ENCODE measurements at places on chromosomes 5 and 9.

DNA sequence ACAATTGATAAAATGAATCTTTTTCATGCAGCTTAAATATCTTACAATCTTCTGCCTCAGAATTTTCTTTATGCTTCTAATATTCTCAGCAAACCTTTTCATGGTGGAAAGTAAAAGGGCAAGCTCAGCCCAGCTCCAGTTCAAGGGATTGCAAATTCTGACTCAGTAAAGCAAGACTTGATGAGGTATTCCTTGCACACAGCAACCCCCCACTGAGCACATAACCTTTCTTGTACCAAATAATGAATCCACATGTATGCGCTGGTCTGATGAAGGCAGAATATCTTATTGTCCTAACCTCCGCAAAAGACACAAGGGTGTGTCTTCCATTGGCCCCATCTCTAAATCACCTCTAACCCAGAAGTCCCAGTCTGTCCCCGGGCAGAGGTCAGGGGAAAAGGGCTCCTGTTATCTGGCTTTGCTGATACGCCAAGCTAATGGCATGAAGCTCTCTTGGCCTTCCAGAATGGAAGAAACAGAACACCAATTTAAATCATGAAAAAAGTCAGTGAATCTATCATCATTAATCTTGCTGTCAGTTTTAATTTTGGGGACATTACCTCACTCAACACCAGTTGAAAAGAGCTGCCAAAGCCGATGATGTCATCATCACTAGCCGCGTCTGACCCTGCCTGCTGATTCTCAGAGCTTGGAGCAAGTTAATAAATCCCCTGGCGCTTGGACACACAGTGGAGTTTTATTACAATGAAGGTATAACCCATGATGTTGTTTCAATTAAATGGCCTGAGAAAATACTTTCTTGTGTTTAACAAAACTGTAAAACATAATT, 592.5 kb upstream of the CLINT1 start:
- DNase-seq, result no peak

DNA sequence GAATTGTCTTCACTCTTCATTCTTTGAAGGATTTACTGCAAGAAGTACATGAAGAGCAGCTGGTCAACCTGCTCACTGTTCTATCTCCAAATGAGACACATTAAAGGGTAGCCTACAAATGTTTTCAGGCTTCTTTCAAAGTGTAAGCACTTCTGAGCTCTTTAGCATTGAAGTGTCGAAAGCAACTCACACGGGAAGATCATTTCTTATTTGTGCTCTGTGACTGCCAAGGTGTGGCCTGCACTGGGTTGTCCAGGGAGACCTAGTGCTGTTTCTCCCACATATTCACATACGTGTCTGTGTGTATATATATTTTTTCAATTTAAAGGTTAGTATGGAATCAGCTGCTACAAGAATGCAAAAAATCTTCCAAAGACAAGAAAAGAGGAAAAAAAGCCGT, 37.6 kb downstream of the FXN start:
- no peak for DNase-seq

GRCh38 chr9:121289026-121289771, 21.2 kb downstream of the GSN start:
- peak; percentile 88 for DNase-seq

GRCh38 chr9:78130004-78130403, 98.4 kb upstream of the GNAQ start:
- peak; percentile 11 for DNase-seq

DNA sequence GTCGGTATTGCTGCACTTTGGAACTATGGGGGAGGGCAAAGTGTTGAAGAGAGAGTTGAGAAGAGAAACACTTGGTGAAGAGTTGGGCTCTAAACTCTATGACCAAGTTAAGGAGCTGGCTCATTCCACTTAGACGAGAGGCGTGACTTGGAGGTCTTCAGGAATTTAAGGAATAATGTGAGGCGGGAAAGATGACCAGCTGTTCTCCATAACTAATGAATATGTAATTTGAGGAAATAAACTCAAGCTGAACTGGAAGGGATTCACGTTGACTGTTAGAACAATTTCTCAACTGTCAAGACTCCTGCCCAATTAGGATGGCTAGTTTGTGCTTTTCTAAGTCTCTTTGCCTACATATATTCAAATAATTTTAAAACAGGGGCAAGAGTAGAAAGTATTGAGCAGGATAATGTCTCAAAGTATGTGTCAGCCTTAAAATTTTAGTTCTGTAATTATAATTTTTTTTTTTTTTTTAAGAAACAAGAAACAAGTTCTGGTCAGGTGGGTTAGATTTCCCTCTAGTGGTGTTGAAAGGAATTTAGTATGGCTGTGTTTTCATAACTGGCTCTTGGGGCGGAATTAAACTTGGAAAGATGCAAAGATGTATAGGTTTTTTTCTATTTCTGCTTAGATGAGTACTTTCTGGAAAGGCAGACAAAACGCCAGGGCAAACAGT, 33.4 kb downstream of the TMEM252 start:
- no peak for DNase-seq

DNA sequence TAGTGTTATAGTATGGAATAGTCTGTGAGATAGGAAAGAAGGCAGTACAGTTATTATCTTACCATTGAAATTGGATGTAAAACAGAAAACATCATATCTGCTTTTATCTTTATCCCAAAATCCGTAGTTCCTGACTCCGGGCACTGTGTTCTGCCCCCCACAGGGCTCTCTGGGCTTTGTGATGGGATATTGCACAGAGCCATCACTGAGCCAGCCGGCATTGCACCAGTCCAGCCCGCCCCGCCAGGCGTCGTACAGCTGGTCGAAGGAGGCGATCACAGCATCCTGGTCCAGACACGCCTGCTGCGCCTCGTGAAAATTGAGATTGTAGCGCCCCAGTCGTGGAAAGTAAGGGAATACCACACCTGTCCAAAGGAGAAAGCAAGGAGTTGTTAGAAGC, 76.4 kb downstream of the HAPLN1 start:
- no peak for DNase-seq

- no peak for DNase-seq
Observed at GRCh38 chr9:71608825-71609447, 159.4 kb downstream of the CEMIP2 start.

- no peak for DNase-seq
Observed at GRCh38 chr5:121027636-121028035, 563.5 kb downstream of the PRR16 start.

- no peak for DNase-seq
Observed at GRCh38 chr5:123610209-123610608, 98.2 kb downstream of the CSNK1G3 start.

- DNase-seq, result no peak
Observed at GRCh38 chr5:42943931-42944631, 96.0 kb downstream of the ANXA2R start.

- no peak for DNase-seq
Observed at GRCh38 chr9:109471475-109472393, 26.4 kb downstream of the PTPN3 start.

- no peak for DNase-seq
Observed at GRCh38 chr5:42991404-42992087, 48.6 kb downstream of the ANXA2R start.

DNA sequence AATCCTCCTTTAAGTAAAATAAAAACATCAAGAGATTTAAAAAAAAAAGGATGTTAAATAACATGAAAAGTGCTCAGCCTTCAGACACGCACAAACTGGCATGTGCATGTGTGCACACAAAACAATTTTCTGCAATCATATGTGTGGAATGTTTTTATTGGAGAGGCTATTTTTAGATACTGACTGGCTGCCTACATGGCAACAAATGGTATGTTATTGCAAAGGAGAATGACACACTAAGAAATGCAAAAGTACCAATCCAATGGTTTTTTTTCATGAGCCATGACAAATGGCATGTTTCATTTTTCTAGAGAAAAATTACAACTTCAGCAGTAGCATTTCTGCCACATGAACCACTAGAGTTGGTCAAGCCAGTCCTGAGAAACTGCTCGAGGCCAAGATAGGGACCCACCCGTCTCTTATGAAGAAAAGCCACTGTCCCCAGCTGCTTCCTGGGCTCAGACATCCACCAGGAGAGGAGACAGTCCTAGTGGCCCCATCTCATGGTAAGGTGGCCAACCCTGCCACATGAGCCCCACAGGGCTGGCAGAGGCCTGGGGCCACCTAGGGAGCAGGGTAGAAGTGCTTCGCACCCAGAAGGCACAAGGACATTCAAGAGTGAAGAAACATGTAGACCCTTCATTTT, 116.4 kb downstream of the MYO10 start:
- DNase-seq, result no peak

DNA sequence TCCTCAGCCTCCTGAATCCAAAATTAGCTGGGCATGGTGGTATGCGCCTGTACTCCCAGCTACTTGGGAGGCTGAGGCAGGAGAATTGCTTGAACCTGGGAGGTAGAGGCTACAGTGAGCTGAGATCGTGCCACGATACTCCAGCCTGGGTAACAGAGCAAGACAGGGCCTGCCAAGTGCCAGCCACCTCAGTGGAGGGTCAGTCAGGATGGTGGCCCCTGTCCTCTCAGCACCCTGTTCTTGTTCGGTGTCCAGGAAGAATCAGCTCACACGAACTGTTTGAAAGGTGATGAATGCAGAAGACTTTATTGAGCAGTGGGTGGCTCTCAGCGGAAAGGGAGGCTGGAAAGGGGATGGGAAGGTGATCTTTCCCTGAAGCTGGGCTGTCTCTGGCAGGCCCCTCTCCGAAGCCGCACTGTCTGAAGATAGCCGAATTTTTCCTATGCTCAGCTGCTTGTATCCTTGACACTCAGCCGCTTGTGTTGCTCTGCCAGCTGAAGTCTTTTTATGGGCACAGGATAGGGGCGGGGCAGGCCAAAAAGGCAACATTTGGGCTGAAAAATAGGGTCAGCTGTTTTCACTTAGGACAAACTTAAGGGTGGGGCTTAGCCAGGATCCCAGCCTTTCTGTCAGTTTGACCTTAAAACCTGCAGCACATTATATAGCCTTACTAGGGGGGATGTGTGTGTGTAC, 50.9 kb downstream of the UBE2R2 start:
- DNase-seq, result peak; percentile 27

- no peak for DNase-seq
Observed at GRCh38 chr9:105114318-105114717, 130.1 kb upstream of the SLC44A1 start.

GRCh38 chr9:13369431-13369830, 89.9 kb upstream of the MPDZ start:
- no peak for DNase-seq

GRCh38 chr5:35313291-35313690, 83.0 kb upstream of the PRLR start:
- no peak for DNase-seq

DNA sequence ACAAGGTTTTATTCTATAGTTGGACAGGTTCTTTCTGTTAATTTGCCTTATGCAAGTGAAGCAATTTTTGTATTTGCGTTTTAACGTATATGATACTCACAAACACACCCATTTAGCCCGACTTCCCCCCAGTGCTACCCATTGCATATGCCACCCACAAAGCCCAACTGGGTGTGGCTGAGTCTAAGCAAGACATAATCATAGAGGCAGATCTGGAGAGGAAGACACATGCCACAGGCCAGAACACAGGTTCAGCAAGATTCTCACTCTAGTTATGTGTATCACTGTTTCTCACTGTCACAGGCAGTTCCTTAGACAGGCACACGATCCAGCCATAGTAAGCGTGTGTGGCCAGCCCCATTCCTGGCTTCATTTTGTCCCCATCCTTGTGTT, 29.0 kb upstream of the PUM3 start:
- no peak for DNase-seq

- DNase-seq, result no peak
Observed at GRCh38 chr9:136512651-136513071, 29.8 kb upstream of the SEC16A start.
